Stimulated activated CD4-positive, alpha-beta T cell treated with anti-CD3 and anti-CD28 coated beads, Interleukin-1b, Interleukin-23, amount 100 ng/mL, for 1 hour (primary cell): ENCODE measurements at places on chromosomes 16 and 17.

- no peak for DNase-seq
Observed at GRCh38 chr17:42346481-42346880, 41.8 kb downstream of the STAT3 start.

GRCh38 chr17:21213638-21214014, 335 bp downstream of the TMEM11 start:
- DNase-seq: no peak

- peak; percentile 19 for DNase-seq
Observed at GRCh38 chr17:76382803-76383545, 1.4 kb upstream of the SPHK1 start.

DNA sequence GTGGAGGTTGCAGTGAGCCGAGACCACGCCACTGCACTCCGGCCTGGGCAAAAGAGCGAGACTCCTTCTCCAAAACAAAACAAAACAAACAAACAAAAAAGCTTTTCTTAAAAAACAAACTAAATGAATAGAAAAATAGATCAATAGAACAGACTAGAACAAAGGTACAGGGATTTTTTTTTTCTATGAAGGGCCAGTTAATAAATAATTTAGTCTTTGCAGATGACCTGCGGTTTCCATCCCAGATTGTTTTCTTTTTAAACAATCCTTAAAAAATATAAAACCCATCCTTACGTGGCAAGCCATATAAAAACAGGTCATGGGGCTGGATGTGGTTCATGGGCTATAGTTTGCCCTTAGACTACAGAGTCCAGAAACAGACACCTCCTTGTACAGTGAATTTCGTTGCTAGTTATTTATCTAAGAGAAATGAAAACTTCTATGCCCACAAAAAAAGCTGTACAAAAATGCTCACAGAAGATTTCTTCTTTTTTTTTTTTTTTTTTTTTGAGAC, 45.4 kb downstream of the CREBBP start:
- no peak for DNase-seq

- DNase-seq: no peak
Observed at GRCh38 chr16:81956213-81956948, 54.9 kb downstream of the SDR42E1 start.

DNA sequence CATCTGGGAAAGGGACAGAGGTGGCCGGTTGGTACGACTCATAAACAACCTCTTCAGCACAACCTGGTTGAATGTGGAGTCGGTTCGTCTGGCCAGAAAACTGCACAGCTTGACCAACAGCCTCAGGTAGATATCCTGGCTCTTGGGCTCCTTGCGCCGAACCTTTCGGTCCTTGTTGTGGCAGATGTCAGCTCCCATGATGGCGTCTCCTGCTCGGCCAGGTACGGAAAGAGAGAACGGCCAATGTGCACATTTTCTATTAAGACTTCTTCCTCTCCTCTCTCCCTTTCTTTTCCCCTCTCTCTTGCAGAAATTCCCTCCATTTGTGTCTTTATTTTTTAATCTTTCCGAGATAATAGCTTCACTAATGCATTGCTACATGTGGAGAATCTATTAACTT, 41.8 kb upstream of the CNTNAP4 start:
- DNase-seq: no peak

GRCh38 chr16:87681981-87682570, 79.8 kb downstream of the JPH3 start:
- no peak for DNase-seq

DNA sequence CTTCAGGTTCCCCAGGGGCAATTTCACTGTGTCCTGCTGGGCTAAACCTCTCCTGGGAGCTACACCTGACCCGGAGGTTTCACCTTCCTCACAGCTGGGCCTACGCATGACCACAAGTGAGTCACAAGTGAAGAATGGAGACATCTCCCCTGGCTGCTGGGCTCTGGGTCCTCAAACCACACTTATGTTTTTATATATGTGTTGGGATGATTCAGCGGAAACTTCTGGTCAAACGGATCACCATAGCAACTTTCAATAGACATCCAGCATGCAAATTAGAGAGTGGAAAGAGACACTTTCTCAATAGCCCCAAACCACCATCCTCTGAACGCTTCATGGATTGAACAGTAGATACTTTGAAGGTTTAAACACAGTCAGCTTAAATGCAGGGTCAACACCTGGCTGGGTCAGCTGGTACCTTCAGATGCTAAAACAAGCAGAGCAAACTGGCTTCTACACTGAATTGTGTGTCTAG, 28.0 kb upstream of the MAF start:
- DNase-seq: peak; percentile 5

DNA sequence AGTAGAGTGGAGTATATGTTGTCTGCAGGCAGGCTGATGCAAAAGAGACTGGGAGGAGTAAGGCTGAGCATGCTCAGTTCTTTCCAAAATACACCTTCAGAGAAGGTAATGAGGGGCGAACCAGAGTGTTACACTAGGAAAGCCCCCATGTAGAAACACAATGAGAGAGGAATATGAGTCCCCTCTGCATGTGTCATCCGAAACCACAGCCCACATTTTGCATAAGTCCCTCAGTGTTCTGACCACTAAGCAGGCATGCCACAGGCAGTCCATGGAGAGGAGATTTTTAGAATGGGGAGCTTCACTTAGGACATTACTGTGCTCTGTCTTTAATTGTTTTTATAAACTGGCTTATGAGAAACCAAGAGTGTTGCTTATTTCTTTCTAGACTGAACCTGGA, 32.0 kb downstream of the SLC6A2 start:
- no peak for DNase-seq

DNA sequence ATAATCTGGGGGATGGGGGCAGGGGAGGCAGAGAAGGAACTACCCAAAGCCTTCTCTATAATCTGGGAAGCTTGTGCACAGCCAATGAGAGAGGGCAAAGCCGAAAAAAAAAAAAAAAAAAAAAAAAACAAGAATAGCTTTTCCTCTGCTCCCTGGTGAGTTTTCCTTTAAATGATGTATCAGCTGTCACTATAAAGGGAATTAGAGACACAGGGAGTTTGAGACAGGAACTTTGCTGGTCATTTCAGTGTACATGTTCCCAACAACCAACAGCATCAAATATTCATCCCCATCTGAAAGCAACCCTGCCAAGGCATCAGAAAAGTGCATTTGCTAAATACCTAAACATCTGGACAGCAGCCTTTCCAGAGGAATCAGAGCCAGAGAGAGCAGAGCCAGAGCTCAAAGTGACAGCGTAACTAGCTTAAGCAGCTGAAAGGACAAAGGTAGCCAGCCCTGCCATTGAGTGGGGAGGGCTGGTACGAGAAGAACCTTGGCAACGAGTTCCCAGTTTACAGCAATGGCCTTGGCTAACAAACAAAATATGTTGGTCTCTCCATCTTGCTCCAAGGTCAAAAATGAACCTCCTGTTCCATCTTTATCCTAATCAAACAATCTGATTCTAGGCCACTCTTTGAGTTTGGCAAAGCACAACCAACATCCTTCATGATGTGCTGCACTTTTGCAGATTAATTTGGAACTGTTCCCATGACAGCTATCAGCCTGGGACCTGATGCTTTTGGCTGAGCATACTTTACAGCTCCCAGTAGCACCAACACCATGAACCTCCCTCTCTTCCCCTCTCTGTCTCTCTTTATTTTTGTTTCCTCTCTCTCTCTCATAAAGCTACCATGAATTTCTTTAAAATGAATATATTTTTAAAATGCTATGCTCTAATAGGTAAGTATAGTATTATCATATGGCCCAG, 143.7 kb upstream of the GNAO1 start:
- no peak for DNase-seq

DNA sequence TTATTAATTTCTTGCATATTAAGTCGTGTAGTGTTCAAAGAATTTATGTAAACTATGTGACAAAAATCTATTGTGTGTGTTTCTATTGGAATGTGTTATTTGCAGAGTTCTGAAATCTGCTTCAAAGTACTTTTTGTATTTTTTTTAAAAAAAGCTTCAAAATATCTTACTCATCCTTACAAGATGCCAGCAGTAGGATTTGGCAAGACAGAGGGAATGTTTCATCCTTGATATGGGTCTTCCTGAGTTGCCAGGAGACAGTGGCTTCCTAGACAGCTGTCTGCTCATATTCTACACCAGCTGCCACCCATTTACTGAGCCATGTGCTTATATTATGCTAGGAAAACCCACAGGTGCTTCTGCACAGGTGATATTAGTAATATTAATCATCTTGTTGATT, 36.4 kb downstream of the EFCAB5 start:
- no peak for DNase-seq

DNA sequence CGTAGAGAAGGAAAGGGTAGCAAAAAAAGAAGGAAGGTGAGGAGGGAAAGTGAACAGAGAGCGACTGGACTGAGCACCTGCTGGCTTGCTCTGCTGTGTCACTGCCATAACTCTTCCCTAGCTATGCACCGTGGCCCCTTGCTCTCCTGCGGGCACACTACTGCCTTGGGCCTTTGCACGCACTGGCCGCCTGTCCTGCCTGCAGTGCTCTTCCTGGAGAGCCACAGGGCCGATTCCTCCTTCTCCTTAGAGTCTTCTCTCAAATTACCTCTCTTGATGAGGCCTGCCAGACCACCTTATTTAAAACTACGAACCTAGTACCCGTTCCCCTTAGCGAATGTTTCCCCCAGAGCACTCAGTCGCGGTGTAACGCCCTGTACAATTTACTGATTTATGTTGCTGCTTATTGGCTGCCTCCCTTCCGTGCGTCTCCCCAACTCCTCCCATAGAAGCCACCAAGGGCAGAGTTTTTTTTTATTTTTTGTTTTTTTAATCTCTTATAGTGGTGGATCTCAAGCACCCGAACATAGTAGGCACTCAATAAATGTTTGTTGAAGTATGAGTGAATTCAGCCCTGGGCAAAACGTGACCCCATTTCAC, 70.3 kb downstream of the RAI1 start:
- DNase-seq: no peak

GRCh38 chr17:4165301-4166010, 22.5 kb downstream of the CYB5D2 start:
- DNase-seq: no peak

DNA sequence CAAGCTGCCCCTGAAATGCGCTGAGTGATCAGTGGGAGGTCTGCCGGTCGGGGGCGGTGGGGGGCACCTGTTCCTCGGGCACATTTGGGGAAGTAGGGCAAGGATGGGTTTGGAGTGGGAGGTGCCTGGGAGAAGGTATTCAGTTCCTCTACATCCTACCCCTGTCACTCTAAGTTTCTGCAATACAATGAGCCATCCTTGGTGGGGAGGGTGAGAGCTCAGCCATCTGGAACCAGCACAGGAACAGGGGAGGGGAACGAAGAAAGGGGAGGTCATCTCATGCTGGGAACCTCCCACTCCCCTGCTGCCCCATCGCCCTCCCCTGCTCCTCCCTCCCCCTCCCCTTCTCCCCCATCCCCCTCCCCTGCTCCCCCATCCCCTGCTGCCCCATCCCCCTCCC, 4.2 kb downstream of the DPH1 start:
- no peak for DNase-seq

- no peak for DNase-seq
Observed at GRCh38 chr17:846901-847843, 65.0 kb downstream of the MRM3 start.

- DNase-seq: no peak
Observed at GRCh38 chr16:2458887-2459646, 842 bp upstream of the TEDC2 start.

DNA sequence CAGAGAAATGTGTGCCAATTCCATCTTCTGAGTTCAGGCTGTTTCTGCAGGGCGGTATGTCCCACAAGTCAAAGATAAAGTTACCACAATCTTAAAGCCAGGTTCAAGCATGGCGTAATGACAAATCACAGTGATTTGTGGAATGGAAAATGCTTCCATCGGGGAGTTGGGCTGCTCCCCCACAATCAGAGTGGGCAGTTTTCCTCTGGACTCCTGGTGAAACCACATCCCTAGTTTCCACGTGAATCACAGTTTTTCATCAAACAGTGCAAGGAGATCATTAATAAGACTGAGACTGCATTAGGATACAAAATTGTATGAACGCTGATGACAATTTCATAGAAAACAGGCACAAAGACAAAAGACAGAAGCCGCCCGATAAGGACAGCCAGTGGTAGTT, 3.6 kb downstream of the LITAF start:
- DNase-seq: no peak
